ENCODE measurements at places on chromosomes 2 and 18.

DNA sequence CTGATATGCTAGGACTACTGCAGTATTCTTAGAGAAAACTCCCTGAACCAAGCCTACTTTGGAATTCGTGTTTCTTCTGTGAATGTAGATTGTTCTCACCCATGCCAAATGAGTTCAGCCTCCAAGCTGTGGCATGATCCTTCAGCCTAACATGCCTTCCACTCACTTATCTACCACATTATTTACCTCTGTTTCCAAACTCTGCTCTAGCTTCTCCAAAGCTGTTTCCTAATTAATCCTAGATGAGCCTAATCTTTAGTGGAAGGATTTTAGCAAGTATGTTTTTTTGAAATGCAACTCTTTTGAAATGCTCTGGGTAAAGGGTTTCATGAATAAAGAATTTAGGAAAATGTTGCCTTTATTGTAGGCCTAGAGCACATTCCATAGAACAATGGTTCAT lies 152.9 kb upstream of the MMADHC start:
- DNase-seq: peak; percentile 7

GRCh38 chr18:77079954-77080682 lies 52.5 kb downstream of the MBP start:
- DNase-seq: no peak

- DNase-seq: peak; percentile 35
These were observed 146.9 kb downstream of the METTL4 start for GRCh38 chr18:2424420-2424819.

DNA sequence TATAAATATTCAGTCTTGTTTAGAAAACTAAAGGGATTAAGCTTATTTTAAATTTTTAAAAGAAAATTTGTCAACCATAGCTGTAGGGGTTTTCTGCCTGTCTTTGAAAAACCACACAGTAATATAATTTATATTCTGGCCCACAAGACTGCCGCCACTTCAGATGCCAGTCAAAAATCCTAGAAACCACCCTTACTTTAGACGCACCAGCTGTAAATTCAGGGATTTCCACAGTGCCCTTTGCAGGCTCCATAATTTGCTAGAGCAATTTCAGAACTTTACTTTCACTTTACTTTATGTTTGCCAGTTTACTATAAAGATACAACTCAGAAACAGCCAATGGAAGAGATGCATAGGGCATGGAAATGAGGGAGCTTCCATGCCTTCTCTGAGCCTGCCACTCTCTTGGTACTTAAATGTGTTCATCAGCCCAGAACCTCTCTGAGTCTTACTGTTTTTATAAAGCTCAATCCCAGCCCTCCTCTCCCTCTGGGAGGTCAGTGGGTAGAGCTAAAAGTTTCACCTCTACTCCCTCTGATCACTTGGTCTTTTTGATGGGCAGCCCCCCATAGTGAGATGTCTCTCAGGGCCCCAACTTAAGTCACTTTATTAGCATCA lies 63.3 kb downstream of the KYNU start:
- DNase-seq: no peak

- DNase-seq: no peak
These were observed 62.3 kb upstream of the MGAT4A start for GRCh38 chr2:98793275-98793674.

- DNase-seq: no peak
These were observed 491.2 kb downstream of the PIK3C3 start for GRCh38 chr18:42446195-42446594.

GRCh38 chr2:230537531-230537976 lies 121.6 kb downstream of the SP100 start:
- no peak for DNase-seq

DNA sequence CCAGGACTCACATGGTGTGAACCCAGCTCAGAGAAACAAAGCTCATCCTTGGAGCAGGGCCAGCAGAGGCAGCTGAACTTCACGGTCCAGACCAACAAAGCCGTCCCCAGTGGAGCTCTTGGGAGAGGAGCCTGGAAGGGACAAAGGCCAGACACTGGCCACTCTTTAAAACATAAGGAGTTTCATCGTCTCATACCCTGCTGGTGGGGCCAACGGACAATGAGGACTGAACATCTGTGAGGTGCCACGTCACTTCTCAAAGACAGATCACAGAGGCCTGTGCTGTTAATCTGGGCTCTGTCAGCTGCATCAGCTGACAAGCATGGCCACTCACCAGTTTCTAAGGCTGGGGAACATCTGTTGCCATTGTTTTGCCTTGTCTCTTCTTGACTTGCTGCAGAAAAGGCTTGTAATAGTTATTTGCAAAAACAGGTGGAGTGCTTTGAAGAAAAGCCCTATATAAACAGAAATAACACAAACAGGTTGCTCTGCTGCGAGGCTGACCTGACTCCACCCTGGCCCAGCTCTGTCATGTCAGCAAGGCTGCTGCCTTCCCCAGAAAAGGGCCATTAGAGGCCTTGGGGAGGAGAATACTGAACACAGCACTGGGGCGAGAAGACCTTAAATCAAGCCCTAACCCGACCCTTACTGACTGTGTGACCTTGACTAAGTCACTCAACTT lies 68.1 kb upstream of the DAPL1 start:
- DNase-seq: peak; percentile 52

DNA sequence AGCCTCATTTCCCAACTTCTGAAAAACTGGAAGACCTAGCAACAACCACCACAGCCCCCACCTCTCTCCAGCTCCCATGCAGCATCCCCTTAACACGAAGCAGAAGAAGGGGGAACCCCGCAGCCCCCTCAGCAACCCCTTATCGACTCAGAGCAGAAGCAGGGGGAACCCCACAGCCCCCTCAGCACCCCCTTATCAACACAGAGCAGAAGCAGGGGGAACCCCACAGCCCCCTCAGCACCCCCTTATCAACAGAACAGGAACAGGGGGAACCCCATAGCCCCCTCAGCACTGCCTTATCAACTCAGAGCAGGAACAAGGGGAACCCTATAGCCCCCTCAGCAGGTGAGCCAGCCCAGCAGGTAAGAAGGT lies 6.7 kb downstream of the SLC66A2 start:
- no peak for DNase-seq

- peak; percentile 88 for DNase-seq
These were observed 18.2 kb downstream of the NRP2 start for GRCh38 chr2:205700331-205701132.

GRCh38 chr2:237967463-237967951 lies 693 bp downstream of the UBE2F start:
- DNase-seq: no peak

DNA sequence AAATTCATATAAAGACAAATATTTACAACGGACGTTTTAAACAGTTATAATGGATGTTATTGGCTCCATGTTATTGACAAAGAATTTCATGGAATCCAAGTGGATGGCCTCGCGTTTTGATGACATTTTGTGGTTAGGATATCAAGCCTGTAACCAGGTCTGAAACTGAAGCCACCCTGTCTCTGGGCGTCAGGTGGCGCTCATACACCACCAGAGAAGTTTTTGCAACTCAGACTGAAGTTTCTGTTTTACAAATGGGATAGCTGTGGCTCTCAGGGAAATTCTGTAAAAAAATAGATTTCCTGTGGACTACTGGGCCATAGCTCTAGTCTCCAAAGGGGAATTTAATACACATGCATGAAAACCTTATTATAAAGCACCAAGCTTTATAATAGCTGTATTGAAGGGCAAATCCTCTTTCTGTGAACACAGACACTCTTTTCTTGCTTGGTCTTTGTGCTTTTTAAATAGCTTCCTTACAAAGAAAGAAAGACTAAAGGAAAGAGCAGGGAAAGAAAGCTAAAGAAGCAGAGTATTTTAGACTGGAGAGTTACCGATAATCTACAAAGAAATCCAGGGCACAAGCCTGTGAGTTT lies 86.7 kb downstream of the C18orf54 start:
- DNase-seq: peak; percentile 55

- no peak for DNase-seq
These were observed 700.0 kb upstream of the NXPH2 start for GRCh38 chr2:139480161-139480650.

DNA sequence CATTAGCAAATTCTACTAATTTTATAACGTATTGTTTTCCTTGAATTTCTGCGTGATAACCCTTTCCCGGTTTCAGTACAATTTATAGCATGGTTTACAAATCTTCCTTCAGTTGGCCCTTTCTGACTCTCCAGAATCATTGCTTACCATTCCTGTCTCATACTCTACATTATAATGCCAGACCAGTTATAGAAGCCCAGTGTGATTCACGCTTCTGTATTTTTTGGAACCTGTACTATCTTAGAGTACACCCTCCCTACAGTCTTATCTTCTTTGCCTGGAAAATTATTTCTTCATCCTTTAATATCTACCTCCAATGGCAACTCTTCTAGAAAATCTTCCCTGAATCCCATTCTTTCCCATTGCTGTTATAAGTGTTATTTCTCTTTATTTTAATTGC lies 391.6 kb upstream of the SYT4 start:
- no peak for DNase-seq

- DNase-seq: no peak
These were observed 127.5 kb downstream of the RTP5 start for GRCh38 chr2:241997017-241997416.

GRCh38 chr2:175430236-175430635 lies 248.7 kb upstream of the ATP5MC3 start:
- DNase-seq: no peak

GRCh38 chr2:216626875-216627245 lies 6.4 kb upstream of the IGFBP2 start:
- DNase-seq: no peak

Data from HCEC 1CT (cell line).